Stimulated activated CD4-positive, alpha-beta T cell treated with anti-CD3 and anti-CD28 coated beads, TNF-alpha, amount 100 ng/mL, for 24 hours (primary cell): ENCODE measurements at places on chromosomes 2 and 18.

DNA sequence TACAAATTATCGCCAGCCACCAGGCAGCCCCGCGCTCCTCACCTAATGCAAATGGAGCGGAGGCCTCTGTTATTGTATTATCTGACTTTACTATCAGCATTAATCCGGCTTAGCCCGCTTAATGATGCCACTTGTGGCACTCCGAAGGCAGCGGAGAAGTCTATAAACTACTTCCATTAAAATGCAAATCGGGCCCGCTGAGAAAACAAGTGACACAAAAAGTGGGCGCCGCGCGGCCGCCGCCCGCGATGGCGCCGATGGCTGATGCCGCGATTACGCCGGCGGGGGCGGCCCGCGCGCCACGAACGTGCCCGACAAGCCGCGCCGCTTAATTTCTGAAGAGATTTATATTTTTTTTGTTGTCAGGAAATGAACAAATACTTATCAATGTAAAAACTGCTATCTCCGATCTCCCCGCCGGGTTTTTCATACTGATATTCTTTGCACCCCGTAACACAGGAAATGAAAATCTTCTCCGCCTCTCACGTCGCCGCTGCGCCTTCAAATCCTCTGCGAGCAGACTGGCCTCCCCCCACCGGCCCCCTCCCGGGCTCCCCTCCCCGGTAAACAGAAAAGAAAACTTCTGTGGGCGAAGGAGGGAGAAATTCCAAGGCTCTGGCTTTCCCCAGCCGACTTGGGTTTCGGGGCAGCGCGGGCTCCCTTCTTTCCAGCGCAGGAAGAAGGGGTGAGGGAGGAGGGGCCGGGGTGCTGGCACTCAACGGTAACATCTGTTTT is 221.8 kb downstream of the INSIG2 start:
- peak; percentile 58 for DNase-seq

DNA sequence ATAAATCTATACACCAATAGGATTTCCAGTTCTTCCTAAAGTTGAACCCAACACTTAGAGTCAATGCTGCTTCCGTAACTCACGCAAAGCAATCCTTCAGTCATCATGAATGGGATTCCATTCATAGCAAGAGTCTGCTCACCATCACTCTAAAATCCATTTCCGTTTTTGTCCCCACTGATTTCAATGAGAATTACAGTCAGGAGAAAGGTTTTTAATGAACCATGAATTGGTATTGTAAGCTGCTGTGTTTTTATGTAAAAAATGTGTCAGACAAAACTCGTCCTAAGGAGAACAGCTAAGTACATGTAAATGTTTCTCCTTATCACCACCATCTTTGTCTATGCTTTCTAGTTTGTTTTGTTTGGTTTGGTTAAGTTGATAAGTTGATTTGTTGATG is 391.5 kb downstream of the IRS1 start:
- DNase-seq: no peak

DNA sequence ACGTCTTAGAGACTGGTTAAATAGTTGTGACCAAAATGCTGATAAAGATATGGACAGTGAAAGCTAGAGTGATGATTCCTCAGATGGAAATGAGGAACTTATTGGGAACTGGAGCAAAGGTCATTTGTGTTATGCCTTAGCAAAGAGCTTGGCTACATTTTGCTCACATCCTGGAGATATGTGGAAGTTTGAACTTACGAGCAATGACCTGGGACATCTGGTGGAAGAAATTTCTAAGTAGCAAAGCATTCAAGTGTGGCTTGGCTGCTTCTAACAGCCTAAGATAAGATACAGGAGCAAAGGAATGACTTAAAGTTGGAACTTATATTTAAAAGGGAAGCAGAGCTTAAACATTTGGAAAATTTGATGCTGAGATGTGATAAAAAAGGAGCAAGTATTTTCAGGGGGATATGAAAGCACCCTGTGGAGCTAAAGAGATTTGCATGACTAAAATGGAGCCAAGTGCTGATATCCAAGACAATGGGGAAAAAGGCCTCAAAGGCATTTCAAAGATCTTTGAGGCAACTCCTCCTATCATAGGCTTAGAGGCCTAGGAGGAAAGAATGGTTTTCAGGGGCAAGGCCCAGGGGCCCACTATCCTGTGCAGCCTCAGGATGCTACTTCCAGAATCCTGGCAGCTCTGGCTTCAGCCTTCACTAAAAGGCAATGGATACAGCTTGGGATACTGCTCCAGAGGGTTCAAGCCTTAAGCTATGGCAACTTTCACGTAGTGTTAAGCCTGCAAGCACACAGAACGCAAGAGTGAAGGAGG is 124.1 kb upstream of the KLHL14 start:
- DNase-seq: no peak

DNA sequence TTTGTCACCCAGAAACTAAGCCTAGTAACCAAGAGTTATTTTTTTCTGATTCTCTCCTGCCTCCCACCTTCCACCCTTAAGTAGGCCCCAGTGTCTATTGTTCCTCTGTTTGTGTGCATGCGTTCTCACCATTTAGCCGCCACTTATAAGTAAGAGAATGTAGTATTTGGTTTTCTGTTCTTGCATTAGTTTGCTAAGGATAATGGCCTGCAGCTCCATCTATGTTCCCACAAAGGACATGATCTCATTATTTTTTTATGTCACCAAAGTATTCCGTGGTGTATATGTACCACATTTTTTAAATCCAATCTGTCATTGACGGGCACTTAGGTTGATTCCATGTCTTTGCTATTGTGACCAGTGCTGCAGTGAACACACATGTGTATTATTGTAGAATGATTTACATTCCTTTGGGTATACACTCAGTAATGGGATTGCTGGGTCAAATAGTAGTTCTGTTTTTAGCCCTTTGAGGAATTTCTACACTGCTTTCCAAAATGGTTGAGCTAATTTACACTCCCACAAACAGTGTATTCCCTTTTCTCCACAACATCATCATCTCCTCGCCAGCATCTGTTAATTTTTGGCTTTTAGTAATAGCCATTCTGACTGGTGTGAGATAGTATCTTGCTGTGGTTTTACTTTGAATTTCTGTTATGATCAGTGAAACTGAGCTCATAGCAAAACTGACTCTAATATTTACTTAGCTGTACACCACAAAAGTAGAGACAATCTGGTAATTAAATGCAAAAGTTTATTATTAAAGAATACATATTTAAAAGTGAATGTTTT is 660.1 kb upstream of the SLC8A1 start:
- no peak for DNase-seq

DNA sequence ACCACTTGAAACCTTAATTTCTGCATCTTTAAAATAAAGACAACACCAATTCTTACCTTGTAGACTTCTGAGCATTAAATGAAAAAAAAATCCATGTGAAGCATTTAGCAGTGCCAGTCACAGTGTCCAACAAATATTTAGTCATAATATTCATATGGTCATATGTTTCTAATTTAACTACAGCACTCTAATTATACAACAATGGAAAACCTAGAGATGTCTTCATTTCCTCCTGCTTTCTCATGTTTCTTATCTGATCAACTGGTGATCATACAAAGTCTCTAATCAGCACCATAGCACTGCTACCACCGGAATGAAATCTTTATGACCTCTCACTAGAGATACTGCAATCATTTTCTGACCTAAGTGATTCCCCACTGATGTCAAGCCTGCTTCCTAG is 10.2 kb upstream of the SCN3A start:
- DNase-seq: no peak

- no peak for DNase-seq
Observed at GRCh38 chr2:68748568-68748967, 14.0 kb downstream of the ARHGAP25 start.

- DNase-seq: no peak
Observed at GRCh38 chr2:17958466-17959092, 80.1 kb downstream of the KCNS3 start.

DNA sequence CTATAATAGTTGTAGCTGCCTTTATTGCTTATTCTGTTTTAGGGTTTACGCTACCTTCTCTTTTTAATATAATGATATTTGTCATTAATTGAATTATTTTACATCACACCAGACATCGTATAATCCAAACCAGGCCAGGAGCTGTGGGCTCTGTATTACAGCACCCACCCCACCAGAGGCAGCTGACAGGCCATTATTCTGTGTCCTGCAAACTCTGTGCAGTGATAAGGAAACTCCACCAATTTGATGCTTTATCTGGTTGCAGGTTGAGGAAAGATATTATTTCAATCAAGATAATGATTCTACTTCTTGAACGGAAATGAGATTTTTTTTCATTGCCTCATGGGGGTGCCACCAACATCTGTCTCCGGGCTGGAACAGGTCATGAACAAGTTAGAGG is 227.3 kb downstream of the ZBTB7C start:
- DNase-seq: no peak

GRCh38 chr2:42376758-42377157 is 15.7 kb upstream of the COX7A2L start:
- no peak for DNase-seq

GRCh38 chr18:13890761-13891361 is 24.5 kb downstream of the MC2R start:
- no peak for DNase-seq

DNA sequence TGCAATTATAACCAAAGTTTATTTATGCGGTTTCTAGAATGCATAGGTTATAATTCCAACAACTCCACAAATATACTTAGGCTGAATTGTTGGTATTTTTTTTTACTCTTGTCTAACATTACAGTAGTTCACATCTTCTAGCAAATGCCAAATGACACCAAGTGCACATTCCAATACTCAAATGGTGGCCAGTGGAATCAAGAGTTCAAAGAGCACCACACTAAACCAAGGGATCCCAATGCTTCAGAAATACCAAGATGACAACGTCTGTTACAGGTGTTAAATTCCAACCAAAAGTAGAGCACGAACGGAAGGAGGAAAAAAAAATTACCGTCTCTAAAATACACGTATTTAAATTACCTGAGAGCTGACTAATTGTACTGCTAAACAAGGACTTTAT is 136.2 kb downstream of the TMEM247 start:
- DNase-seq: no peak

- no peak for DNase-seq
Observed at GRCh38 chr2:138157372-138157771, 193.1 kb downstream of the HNMT start.

- DNase-seq: no peak
Observed at GRCh38 chr2:53787614-53788289, 908 bp downstream of the ERLEC1 start.

- no peak for DNase-seq
Observed at GRCh38 chr2:129658430-129658829, 321.0 kb upstream of the RAB6C start.
